ENCODE measurements at places on chromosomes 13 and 19.

DNA sequence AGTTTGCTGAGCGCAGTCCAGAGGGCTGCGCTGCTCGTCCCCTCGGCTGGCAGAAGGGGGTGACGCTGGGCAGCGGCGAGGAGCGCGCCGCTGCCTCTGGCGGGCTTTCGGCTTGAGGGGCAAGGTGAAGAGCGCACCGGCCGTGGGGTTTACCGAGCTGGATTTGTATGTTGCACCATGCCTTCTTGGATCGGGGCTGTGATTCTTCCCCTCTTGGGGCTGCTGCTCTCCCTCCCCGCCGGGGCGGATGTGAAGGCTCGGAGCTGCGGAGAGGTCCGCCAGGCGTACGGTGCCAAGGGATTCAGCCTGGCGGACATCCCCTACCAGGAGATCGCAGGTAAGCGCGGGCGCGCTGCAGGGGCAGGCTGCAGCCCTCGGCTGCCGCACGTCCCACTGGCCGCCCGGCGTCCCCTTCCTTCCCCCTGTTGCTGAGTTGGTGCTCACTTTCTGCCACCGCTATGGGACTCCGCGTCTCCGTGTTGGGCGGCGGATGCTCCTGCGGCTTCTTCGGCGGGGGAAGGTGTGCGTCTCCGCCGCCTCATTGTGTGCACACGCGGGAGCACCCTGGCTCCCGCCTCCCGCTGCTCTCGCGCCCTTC lies 772 bp downstream of the GPC6 start:
- DNase-seq, result no peak

GRCh38 chr13:50122455-50122854 lies 107.2 kb downstream of the KCNRG start:
- no peak for DNase-seq

- DNase-seq, result no peak
Measured at GRCh38 chr13:40200273-40200978, 466.0 kb downstream of the FOXO1 start.

GRCh38 chr13:99280166-99280565 lies 22.0 kb upstream of the GPR18 start:
- DNase-seq, result no peak

GRCh38 chr13:96671073-96671472 lies 323.2 kb downstream of the OXGR1 start:
- DNase-seq, result no peak

- no peak for DNase-seq
Measured at GRCh38 chr13:62094932-62095331, 679.3 kb upstream of the PCDH20 start.

DNA sequence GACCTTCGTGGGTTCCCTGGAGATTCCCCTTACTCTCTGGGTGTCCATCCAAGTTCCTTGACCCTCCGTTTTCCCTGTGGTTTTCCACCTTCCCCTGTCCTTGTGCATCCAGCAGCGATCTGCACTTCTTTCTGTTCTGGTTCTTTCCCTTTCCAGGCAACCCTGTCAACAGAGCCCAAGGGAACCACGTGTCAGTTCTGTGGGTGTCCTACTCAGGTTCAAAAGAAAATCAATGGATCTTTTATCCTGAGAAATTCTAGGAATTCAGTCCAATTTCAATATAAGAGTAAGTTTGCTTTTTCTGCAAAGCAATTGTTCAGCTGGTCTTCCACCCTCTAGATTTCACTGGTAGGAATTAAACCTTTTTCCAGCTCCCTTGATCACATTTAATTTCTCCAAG lies 1394.8 kb upstream of the SLC10A2 start:
- no peak for DNase-seq

GRCh38 chr13:72255908-72256307 lies 388.9 kb upstream of the DACH1 start:
- DNase-seq, result no peak

DNA sequence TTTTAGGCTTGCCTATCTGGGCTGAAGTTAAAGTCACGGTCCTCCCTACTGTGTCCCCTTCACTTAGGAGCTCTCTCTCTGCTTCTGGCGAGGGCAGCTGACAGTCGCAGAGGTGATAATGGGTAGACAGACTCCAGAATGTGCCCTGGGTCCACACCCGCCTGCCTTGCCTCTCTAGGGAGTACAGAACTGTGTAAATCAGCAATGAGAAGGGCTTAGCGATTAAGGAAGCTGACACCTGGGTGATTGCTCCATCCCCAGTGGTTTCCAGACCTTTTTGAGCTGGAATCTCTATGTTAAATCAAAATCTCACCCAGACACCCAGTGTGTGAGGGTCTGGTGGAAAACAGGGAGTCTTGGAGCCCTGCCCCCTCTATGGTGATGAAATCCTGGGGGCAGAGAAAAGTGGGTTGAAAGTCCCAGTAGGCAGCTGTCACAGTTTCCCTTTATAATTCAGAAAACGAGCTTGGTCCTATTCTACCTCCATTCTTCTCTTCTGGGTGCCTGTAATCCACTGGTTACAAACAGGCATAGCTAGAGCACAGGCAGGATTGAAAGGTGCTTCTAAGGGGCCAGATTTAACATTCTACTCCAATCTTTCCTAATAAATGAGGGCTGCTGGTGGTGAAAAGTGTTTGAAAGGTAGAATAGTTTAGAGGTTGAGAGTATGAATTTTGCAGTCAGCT lies 46.9 kb downstream of the OLFM4 start:
- DNase-seq, result no peak

GRCh38 chr19:13092158-13092543 lies 10.5 kb downstream of the LYL1 start:
- no peak for DNase-seq

- DNase-seq, result no peak
Measured at GRCh38 chr19:4376991-4377781, 23.2 kb downstream of the SH3GL1 start.

GRCh38 chr13:71672512-71672911 lies 194.5 kb downstream of the DACH1 start:
- DNase-seq, result no peak

DNA sequence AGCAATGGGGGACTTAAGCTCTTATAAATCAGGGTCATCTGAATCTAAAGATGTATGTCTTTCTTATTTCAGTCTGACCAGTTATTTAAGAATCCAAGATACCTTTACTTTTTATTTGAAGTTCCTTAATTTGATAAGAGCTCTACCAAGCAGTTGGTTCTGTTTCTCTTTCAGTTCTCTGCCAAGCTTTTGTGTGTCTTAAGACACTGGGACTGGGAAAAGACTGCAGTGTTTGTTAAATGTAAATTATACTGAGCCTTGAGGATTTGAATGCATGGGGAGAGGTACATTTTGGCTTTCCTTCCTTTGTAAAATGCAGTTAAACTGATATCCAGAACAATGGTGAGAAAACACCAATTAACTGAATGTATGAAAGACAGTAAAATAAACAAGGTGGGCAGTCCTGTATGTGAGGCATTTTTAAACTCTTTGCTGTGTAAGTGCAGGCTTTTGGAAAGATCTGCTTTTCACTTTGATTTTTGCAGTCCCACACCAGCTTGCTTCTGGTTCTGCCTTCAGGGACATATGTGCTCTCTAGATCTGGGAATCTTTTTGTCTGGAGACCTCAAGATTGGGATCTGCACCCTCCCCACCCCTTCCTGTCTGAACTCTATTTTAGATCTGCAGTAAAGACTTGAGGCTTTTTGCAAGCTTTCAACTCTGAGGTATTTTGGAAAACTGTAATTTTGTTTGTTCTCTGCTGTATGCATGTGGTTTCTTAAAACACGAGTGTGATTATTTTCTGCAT lies 77.6 kb downstream of the LRCH1 start:
- no peak for DNase-seq

- no peak for DNase-seq
Measured at GRCh38 chr13:79435561-79435990, 29.5 kb upstream of the RBM26 start.

- no peak for DNase-seq
Measured at GRCh38 chr13:98462241-98462882, 114.5 kb downstream of the STK24 start.

DNA sequence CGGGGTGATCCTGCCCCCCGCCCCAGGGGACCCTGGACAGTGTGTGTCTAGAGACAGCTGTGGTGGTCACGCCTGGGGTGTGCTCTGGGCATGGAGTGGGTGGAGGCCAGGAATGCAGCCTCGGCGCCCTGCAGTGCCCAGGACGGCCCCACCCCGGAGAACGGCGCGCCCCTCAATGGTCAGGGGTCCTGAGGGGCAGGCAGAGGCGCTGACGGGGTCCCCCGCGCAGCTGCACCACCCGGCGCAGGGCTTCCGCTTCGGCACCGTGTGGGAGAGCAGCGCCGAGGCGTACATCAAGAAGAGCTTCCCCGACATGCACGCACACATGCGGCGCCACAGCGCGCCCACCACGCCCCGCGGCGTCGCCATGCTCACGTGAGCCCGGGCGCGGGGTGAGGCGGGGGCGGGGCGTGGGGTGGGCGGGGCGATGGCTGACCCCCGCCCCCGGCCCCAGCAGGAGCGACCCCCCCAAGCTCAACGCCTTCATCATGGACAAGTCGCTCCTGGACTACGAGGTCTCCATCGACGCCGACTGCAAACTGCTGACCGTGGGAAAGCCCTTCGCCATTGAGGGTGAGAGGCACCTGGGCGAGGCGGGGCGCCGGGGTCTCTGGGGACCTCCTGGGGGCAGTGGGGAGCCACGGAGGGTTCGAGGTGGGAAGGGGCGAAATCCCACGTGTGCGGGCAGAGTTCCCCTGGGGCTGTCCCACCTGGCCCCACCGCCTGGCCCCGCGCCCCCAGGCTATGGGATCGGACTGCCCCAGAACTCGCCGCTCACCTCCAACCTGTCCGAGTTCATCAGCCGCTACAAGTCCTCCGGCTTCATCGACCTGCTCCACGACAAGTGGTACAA lies 7.4 kb downstream of the GRIN3B start:
- DNase-seq, result no peak

- no peak for DNase-seq
Measured at GRCh38 chr13:32001154-32001768, 30.3 kb upstream of the FRY start.

- DNase-seq, result no peak
Measured at GRCh38 chr19:45049073-45049736, 10.4 kb downstream of the CLASRP start.

- no peak for DNase-seq
Measured at GRCh38 chr13:89936256-89936655, 1411.2 kb upstream of the MIR17HG start.

- DNase-seq, result no peak
Measured at GRCh38 chr13:47548294-47548840, 452.7 kb downstream of the SUCLA2 start.

DNA sequence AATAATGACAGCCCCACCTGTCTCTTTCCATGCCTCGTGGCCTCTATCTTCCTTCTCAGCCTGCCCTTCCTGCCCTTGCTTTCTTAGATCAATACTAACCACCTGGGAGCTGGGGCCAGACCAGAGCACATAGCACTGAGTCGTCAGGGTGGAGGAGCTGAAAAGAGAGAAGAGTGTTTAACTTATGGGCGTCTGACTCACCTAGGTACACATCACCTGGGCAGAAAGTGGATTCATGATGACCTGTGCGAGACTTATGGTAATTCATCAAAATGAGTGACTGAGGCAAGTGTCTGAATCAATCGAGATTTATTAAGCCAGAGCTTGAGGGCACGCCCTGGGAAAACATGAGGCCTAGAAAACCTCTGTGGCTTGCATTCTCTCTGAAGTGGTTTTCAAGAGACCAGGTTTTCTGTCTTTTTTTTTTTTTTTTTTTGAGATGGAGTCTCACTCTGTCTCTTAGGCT lies 19.2 kb downstream of the CEACAM6 start:
- peak; percentile 44 for DNase-seq

DNA sequence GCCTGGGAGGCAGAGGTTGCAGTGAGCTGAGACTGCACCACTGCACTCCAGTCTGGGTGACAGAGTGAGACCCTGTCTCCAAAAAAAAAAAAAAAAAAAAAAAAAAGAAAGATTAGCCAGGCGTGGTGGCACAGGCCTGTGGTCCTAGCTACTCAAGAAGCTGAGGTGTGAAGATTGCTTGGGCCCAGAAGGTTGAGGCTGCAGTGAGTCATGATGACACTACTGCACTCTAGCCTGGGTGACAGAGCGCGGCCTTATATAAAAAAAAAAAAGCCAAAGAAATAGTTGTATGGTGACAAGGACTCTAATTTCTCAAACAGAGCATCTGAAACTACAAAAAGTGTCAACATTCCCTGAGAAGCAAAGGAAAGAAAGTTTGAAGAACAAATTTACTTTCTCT lies 3.4 kb downstream of the PBX4 start:
- DNase-seq, result no peak

GRCh38 chr13:73198991-73199411 lies 140.2 kb downstream of the KLF5 start:
- no peak for DNase-seq

DNA sequence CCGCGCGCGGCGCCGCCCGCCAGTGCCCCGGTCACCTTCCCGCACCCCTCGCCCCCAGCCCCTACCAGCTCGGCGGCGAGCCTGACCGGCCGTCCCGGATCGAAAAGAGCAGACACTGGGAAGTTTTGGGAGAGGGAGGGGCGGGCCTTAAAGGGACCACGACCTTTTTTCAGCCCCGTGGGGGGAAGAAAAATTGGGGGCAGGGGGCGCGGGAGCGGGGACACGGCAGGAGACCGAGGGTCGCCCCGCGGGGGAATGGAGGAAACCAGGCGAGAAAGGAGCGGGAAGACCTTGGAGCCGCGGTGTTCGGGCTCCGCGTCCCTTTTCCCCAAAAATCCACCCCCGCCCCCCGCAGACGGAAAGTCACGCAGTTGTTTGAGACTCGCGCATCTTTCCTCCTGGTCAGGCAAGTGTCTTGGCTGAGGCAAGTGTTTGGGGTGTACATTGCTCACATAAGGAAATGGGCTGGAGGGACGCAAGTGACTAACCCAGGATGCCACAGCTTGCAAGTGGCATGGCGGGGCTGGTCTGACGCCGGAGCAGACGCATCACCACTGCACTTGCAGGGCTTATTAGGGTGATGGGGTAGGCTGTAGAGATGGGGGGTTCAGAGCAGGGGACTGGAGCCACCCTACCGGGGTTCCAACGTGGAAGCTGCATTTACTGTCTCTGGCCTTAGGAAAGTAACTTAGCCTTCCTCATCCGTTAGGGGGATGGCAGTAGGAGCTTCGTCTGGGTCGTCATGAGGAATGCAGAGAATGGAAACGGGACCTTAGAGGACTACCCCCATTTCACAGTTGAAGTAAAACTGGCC lies 2.7 kb upstream of the HNRNPL start:
- no peak for DNase-seq

DNA sequence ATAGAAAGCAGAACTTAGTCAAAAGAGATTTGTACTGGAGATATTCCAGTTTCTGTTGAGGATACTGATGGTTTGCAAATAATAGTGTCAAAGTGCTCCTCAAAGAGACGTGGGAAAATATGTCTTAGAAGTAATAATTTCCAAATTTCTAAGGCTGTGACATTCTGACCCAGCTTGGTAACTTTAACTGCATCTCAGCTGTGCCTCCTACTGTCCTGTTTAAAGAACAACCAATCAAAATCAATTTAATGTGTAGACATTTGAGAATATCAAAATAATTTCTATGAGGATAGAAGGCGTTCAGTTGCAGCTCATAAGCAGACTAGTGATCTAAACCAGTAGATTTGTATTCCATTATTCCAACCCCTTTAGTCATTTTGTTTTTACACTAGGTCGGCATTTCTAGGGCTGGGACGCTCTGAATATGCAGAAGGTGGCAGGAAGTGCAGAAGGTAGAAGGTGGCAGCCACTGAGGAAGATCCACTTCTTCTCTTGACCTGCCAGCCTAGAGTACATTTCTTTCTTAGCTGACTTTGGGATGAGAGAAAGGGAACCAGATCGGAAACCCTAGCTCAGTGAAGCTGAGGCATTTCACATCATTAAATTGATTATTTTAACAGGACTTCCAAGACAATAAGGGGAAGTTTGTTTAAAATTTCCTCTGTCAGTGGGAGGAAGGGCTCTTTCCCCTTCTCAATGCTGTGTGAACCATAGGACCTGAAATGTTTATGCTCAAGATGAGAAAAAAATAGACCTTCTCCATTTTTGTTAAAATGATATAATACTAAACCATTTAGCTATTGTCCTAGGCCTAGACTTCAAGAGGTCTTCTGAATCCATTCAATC lies 67.5 kb downstream of the COL4A1 start:
- DNase-seq, result no peak
